ENCODE measurements at places on chromosomes 6 and 20. TPM values are rescaled to one million over a fixed set of nuclear protein-coding genes. Genes with fewer than 3 reads are reported as not detected.

The TTK gene
- total RNA-seq: 18.9 TPM

The NEURL2 gene
- 1.2 TPM for total RNA-seq

The BMP6 gene
- 18.9 TPM for total RNA-seq

The TNNC2 gene
- total RNA-seq: not detected

The ELOVL2 gene
- 3.6 TPM for total RNA-seq

The CLDN20 gene
- total RNA-seq: not detected

The HSPA1L gene
- 1.4 TPM for total RNA-seq

The STMND1 gene
- not detected for total RNA-seq

The PACSIN1 gene
- not detected for total RNA-seq

The KIFC1 gene
- 49.0 TPM for total RNA-seq

The LGSN gene
- 2.3 TPM for total RNA-seq

The TPD52L1 gene
- total RNA-seq: 44.1 TPM

The CD2AP gene
- 7.2 TPM for total RNA-seq

The COX4I2 gene
- total RNA-seq: not detected

The SRPK1 gene
- 26.6 TPM for total RNA-seq

The PM20D2 gene
- 15.1 TPM for total RNA-seq

The UNC5CL gene
- total RNA-seq: 0.38 TPM

The BPIFB4 gene
- total RNA-seq: not detected

The ZNF512B gene
- 14.1 TPM for total RNA-seq

The FAM83D gene
- total RNA-seq: 75.0 TPM

The FILIP1 gene
- 0.52 TPM for total RNA-seq

The CCM2L gene
- total RNA-seq: 0.41 TPM

The LY6G5B gene
- total RNA-seq: 4.3 TPM

The CST5 gene
- total RNA-seq: not detected

The TMEM217 gene
- total RNA-seq: 0.76 TPM

The PLA2G7 gene
- total RNA-seq: not detected

The FAM209B gene
- 1.00 TPM for total RNA-seq

The L3MBTL3 gene
- total RNA-seq: 3.9 TPM

The TMEM74B gene
- total RNA-seq: 3.4 TPM

The PSMB9 gene
- total RNA-seq: 19.3 TPM

The FBXO30 gene
- 5.4 TPM for total RNA-seq

The PNLDC1 gene
- not detected for total RNA-seq

The ZNF335 gene
- 10.5 TPM for total RNA-seq

The TMEM200A gene
- not detected for total RNA-seq

The RAMACL gene
- total RNA-seq: 0.20 TPM

The SLC22A3 gene
- 44.9 TPM for total RNA-seq

The CNKSR3 gene
- total RNA-seq: 4.7 TPM

Data from A549 treated with ZK216348 at 1 μM for 4 hours (cell line).